ENCODE measurements at places on chromosomes 3 and 15.

- no peak for DNase-seq
Observed at GRCh38 chr3:108437439-108437838, 73.0 kb downstream of the MYH15 start.

DNA sequence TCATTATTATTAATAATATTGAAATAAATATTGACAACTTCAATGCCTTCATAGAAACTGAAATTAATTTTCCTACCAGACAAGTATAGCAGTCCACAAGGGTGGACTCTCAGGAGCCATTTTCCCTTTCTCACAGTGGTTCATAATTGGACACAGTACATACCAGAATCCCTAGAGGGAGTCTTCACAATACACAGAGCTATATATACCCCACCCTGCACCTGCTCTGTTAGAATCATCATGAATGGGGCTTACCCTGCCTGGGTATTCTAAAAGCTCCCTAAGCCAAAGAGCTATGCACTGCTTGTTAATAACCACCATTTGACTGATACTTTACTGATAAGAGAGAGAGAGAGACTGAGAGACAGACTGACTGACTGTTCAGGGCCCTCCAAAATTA lies 134.9 kb downstream of the FEZF2 start:
- DNase-seq: no peak

DNA sequence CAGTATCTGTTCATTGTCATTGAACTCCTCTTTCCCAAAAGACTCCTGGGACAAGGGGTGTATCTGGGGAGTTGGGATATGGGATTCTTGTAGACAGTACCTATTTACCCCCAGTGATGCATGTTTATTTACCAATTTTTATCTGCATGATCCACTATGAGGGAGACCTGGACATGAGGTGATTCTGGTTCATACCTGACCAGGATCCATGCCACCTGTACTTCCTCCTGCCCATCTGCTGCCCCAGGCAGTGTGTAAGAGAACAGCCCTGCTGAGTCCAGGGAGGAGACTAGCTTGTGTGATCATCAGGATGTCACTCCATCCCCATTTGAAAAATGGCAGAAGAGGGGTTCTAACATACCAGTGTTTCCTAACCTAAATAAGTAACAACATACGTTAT lies 3.1 kb upstream of the TPRG1 start:
- DNase-seq: no peak

DNA sequence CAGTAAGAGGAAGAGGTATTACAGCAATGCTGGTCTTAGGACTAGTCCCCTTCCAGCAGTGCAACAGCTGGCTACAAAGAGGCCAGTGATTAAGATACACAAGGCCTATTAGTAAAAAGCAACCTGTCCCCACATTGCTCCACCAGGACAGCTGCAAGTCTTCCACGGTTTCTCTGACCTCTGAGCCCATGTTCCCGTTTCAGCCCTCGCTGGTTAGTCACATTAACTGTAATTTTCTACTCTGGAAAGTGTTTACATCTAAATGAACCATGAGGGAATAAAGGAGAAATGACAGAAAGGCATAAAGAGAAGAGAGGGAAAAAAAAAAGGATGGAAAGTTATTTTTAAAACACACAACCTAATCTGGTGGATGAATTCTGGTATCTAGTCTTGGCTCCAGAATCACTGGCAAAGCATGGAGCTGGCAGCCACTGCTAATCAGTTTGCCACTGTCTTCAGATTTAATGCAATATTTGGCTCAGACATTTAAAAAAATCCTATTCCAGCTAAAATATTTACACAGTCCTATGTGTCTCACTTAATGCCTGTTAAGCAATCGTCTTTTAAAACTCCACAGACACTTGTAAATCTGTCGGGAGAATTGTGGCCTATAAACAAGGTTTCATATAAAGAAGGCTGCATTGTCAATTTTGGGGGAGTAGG lies 154.9 kb downstream of the GREM1 start:
- DNase-seq: no peak

- DNase-seq: no peak
Observed at GRCh38 chr3:16487511-16488175, 25.9 kb downstream of the RFTN1 start.
